HAP-1 (cell line): ENCODE measurements at places on chromosomes 5 and 9.
A peak's percentile ranks its signal among the peaks of the same experiment; 100 is the strongest.

- DNase-seq: no peak
Measured at GRCh38 chr5:1168796-1169195, 32.6 kb upstream of the SLC6A19 start.

- no peak for DNase-seq
Measured at GRCh38 chr5:66285343-66285922, 141.3 kb downstream of the SREK1 start.

DNA sequence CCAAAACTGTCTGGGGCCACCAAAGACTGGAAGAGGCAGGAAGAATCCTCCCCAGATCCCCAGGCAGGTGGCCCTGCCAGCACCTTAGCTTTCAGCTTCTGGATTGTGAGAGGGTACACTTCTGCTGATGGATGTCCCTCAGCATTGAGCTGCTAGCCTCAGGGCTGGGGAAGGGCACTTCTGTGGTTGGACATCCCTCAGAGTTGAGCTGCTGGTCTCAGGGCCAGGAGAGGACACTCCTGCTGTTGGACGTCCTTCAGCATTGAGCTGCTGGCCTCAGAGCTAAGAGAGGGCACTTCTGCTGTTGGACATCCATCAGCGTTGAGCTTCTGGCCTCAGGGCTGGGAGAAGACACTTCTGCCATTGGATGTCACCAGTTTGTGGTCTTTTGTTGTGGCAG is 83.8 kb upstream of the FCN1 start:
- no peak for DNase-seq

DNA sequence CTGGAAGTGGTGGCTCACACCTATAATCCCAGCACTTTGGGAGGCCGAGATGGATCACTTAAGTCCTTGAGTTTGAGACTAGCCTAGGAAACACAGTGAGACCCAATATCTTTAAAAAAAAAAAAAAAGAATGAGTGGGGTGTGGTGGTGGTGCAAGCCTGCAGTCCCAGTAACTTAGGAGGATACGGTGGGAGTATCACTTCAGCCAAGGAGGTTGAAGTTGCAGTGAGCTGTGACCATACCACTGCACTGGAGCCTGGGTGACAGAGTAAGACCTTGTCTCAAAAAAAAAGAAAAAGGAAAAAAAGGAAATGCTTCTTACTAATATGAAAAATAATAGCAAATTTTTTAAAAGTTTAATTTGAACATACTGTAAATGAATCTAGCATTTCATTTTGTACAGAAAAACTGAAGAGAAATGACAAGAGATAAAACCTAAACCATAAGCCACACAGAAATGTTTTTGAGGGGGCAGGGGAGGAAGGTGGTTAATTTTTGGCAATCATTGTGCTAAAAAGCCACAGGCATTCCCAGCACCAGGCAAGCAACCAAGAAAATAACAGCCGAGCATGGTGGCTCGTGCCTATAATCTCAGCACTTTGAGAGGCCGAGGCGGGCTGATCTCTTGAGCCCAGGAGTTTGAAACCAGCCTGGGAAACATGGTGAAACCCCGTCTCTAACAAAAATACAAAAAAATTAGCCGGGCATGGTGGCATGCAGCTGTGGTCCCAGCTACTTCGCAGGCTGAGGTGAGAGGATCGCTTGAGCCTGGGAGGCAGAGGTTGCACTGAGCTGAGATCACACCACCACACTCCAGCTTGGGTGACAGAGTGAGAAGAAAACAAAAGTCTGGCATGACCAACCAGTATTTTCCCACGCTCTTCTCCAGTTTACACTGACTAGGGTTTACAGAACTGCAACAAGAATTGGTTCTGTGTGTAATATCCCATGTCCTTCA is 114.5 kb upstream of the NR5A1 start:
- DNase-seq: no peak

DNA sequence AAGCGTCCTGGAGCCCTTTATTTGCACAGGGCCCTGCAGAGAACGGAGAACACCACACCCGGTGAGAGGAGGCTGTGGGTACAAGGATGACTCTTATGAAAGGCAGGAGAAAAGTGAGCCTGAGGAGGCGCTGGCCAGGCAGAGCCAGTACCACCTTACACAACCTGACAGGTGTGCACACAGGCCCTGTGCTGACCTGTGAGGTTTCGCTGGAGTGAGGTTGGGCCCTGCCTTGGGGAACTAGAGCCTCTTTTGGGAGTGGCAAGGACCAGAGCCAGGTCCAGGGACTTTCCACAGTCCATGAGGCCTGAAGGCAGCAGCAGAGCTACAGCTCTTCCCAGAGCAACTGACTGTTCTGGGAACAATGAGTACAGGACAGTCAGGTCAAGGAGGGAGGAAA is 3.1 kb downstream of the SRD5A1 start:
- no peak for DNase-seq

- no peak for DNase-seq
Measured at GRCh38 chr5:92852219-92852618, 728.8 kb downstream of the NR2F1-AS1 start.

DNA sequence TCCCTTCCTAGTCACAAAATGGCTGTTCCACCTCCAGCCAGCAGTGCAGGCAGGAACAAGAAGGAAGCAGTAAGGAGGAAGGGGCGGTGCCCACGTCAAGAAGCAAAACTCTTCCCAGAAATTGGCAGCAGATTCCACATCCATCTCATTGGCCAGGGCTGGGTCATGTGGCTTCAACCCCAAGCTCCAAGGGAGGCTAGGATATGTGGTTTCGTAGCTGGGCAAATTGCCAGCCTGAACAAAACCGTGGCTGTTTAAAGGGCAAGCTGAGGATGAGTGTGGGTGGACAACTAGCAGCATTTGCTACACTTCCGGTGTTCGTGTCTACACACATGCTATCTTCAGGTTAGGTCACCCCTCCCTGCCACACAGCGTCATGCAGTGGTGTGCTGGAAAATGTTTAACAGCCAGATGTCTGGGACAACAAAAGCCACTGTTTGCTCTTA is 92.1 kb upstream of the MAP1B start:
- peak; percentile 71 for DNase-seq

GRCh38 chr5:150497274-150497988 is 10.5 kb upstream of the NDST1 start:
- DNase-seq: peak; percentile 34

DNA sequence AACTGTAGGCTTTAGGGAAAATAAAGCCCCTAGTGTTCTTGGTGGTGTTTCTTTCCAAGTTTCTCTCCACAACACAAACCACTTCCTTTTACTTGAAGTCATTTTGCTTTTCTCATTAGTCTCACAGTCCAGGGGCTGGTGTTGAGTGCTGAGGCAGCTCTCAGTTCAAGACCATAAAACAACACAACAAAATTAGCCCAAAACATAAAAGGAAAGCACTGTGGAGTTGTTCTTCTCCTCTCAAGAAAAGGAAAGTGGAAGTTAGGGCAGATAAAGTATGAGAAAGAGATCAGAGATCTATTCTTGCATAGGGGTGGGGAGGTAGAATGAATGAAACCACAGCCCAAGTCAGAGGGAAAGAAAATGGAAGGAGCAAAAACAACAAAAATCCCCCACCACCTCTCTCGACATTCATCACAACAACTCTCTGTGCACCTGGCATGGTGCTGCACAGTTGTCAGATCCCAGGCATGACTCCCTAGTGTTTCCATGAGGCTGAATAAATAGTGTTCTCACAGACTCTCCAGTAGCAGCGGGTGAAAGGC is 569.9 kb downstream of the RAB3C start:
- no peak for DNase-seq

DNA sequence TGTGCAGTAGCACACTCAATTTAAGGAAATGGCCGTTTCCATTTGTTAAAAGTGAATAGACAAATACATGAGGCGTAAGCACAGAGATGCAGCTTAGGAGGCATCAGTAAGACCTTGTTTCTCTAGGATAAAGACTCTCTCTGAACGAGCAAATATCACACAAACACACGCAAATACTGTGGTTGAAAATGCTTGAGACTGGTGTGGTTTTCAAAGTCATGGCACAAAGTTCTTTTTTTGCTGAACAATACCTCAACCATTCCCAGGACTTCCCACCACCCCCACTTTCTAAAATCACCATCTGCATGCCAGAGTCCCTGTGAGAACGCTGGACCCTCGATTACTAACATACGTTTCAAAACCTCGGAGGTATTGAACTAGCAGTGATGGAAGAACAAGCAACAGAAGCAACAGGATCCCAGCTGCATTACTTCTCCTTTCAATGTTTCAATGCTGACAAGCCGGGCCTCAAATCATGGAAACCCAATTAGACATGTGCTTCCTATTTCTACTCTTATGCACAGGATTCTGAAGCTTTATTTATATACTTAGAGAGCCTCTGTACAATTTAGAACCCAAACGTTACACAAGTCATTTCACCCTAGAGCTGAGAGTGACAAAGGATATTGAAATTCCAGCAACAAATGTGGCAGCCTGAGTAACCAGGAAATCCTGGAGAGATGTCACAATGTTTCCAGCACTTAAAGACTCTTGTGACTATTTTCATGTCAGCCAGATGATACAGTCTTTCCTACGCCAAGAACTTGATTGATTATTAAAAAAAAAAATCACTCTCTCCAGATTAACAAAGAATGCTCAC is 63.9 kb downstream of the CDC14B start:
- DNase-seq: no peak

- DNase-seq: no peak
Measured at GRCh38 chr9:129583308-129584038, 37.4 kb downstream of the C9orf50 start.

DNA sequence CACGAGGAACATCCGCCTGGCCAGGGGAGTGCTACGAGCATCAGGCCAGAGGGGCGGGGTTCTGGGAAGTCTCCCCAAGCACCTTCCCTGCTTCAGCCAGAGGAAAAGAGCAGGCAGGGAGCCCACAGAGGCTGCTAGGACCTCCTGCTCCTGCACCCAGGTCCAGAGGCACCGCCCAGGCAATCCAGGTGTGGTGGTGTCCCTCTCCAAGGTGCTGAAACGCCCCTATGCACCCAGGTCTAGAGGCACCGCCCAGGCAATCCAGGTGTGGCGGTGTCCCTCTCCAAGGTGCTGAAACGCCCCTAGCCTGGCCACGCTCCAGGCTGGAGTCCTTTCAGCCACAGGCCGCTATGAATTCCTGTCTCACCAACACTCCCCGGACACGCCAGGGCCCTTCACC is 10.7 kb upstream of the UBAC1 start:
- DNase-seq: peak; percentile 19

DNA sequence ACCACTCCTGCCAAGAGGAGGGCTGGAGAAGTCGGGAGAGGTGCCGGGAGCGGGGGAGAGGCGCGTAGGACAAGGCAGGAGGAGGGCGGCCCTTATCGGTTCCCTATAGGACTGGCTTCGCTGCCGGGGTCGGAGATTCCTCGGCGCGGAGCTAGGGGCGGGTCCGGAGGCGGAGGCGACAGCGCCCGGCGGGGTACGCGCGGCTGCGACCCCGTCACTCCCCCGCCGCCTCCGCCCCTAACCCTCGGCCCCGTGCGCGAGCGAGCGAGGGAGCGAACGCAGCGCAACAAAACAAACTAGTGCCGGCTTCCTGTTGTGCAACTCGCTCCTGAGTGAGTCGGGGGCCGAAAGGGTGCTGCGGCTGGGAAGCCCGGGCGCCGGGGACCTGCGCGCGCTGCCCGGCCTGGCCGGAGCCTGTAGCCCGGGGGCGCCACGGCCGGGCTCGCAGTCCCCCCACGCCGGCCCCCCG is 2.0 kb downstream of the GLIS3 start:
- peak; percentile 81 for DNase-seq

DNA sequence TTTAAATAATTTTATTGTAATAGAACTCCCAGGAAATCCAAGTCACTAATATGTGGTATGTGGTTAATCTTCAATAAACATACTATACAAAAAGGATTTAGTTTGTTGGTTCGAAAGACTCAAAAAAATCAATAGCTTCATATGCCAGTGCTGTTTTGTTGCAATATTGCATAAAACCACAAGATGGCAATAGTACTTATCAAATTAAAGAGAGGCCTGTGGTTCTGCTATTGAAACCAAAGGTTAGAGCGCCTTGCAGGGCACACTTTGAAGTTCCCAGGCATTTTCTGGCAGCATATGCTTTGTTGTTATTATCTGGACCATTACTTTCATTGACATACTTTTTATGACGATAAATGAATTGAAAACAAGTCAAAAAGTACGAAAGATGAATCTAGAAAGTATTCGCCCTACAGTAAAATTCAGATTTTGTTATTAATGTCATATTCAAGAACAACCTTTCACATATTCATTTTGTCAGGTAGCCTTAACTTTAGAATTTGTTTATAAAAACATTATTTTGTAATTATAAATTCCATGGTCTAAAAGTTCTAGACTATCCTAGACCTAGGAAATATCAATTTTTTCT is 316.3 kb downstream of the MCTP1 start:
- DNase-seq: peak; percentile 59

DNA sequence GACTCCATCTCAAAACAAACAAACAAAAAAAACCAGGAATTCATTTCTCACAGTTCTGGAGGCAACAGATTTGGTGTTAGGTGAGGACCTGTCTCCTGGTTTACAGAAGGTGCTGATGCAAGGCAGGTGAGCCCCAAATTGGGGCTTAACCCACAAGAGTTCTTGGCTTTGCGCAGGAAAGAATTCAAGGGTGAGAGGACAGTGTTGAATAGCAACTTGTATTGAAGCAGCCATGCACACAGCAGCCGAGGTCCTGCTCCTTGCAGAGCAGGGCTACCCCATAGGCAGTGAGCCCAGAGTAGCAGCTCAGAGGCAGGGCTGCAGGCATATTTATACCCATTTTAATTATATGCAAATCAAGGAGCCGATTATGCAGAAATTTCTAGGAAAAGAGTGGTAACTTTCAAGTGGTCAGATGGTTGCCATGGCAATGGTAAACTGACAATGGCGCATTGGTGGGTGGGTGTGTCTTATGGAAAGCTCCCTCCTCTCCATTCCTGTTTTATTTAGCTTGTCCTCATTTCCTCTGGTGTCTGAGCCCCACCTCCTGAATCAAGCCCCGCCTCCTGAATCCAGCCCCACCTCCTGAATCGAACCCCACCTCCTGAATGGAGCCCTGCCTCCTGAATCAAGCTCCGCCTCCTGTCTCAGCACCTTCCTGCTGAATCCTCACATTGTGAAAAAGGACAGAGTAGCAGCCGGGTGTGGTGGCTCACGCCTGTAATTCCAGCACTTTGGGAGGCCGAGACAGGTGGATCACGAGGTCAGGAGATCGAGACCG is 34.5 kb upstream of the COL5A1 start:
- no peak for DNase-seq

- no peak for DNase-seq
Measured at GRCh38 chr9:135252980-135253304, 165.5 kb downstream of the OLFM1 start.

GRCh38 chr9:100170085-100170484 is 71.0 kb downstream of the INVS start:
- DNase-seq: no peak

GRCh38 chr5:98334946-98335345 is 438.5 kb upstream of the RGMB start:
- DNase-seq: no peak

DNA sequence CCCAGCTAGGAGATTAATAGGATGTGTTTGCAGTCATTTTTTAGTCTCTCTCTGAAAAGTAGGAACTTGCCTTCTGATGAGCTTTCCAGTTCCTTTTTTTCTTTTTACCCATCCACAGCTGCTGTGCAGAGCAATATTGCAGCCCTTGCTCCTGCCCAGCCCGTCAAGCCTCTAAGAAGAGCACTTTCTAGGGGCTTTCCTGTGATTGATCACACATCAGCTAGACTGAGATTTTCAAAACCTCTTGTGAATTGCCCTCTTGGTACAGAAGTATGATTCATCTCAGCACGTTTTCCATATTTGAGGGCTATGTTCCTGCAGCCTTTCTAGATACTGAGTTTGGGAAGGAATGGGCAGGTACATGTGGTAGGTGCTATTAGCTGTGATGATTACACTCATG is 93.9 kb downstream of the GALNT10 start:
- no peak for DNase-seq

GRCh38 chr9:136629001-136629878 is 33.5 kb upstream of the EGFL7 start:
- DNase-seq: no peak

GRCh38 chr9:89386797-89387196 is 68.5 kb downstream of the SECISBP2 start:
- no peak for DNase-seq
